ENCODE measurements at places on chromosomes 1 and 21.

DNA sequence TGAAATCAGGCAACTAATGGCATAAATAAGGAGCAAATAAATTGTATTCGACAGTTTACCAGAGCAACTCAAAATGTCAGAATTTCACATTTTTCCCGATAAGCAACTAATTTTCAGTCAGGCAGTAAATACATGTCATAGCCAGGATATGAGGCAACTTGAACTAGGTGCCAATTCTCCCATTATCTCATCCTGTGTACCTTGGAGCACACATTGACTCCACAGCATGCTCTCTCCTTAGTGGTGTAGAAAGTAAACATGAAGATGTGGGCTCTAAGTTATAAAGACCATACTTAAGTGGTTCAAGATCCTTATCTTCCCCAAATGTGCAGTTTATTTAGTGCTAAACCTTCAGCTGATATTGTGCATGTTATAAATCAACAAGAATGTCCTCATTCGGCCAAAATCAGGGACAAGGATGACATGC, 197.8 kb downstream of the VAV3 start:
- DNase-seq: no peak

DNA sequence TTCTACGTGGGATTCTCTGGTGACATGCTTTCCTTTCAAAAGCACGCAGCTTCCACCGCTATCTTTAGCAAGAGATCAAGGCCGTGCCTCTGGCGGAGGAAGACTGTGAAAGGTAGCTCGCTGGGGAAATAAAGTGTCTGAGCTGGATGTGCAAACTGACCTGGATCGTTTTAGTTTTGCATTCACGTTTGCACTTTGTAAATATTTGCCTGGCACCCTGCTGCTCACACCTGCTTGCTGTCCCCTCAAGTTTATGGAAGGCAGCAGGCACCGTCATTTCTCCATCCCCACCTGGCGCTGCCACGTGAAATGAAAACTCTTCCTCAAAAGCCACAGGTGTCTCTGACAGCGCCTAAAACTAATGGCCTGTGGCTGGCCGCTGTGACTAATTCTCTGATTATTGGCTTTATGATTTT, 44.0 kb upstream of the TARDBP start:
- no peak for DNase-seq

GRCh38 chr1:160474392-160475242, 48.4 kb downstream of the SLAMF6 start:
- peak; percentile 12 for DNase-seq

GRCh38 chr1:94039514-94039870, 81.5 kb downstream of the ABCA4 start:
- DNase-seq: peak; percentile 67

DNA sequence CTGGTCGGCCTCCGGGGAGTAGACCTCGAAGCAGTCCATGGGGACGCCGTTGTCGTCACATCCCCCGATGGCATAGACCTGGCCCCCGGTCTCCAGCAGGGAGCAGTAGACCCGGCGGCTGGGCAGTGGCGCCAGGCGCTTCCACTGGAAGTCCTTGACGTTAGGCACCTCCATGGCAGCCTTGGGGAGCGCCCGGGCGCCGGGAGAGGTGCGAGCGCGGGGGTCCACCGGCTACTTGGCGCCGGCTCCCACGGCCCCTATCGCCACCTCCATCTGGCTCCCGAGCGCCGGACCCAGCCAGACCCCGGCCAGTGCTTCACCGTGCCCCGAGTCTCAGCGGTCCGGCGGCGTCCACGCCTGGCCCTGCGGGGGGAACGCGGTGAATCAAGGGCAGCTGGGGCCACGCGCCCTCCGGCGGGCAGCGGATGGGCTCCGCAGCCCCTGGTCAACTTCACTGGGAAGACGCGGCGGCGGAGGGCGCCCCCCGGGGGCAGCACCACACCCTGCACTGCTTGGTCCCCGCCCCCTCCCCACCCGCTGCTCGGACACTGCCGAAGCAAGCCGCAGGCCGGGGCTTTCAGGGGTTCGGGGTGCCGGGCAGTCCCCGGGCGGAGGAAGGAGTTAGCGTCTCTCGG, 13.2 kb downstream of the KLHDC8A start:
- no peak for DNase-seq

GRCh38 chr1:26053718-26054560, 8.0 kb upstream of the SLC30A2 start:
- no peak for DNase-seq

- DNase-seq: no peak
Measured at GRCh38 chr1:12333036-12333785, 103.4 kb downstream of the VPS13D start.

- DNase-seq: peak; percentile 67
Measured at GRCh38 chr21:27047658-27048314, 80.9 kb upstream of the ADAMTS5 start.

GRCh38 chr21:34116569-34116968, 43.2 kb downstream of the MRPS6 start:
- no peak for DNase-seq

GRCh38 chr21:25836396-25836795, 101.6 kb downstream of the GABPA start:
- DNase-seq: no peak

GRCh38 chr1:19354531-19354981, 42.4 kb downstream of the SLC66A1 start:
- no peak for DNase-seq

- DNase-seq: no peak
Measured at GRCh38 chr1:55536545-55536865, 321.3 kb upstream of the USP24 start.

- DNase-seq: no peak
Measured at GRCh38 chr21:26815197-26815596, 30.0 kb downstream of the ADAMTS1 start.

GRCh38 chr1:187034501-187034900, 205.8 kb downstream of the PLA2G4A start:
- no peak for DNase-seq

GRCh38 chr1:91406773-91407389, 2.2 kb upstream of the HFM1 start:
- DNase-seq: peak; percentile 16

DNA sequence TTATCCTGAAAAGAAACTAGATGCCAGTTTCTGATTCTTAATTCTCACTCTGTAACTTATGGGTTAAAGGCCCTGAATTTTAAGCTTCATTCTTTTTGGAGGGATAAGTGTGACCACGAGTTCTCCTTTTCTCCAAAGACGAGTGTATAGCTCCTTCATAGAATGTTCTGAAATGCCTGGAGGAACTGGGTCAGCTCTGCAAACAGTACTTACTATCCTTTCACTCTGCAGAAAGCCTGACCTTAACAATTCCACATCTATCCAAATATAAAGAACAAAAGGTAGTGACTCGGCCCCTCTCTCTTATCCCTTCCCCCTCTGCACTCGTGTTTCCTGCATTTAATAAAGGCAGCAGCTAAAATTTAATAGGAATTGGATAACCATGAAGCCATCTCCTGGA, 150.5 kb downstream of the LYPLAL1 start:
- DNase-seq: no peak

Data from M059J (cell line).